T follicular helper cell (primary cell): ENCODE measurements at places on chromosomes 3 and 15.
A peak's percentile ranks its signal among the peaks of the same experiment; 100 is the strongest.

GRCh38 chr3:29281344-29282241, 722 bp downstream of the RBMS3 start:
- DNase-seq, result no peak

DNA sequence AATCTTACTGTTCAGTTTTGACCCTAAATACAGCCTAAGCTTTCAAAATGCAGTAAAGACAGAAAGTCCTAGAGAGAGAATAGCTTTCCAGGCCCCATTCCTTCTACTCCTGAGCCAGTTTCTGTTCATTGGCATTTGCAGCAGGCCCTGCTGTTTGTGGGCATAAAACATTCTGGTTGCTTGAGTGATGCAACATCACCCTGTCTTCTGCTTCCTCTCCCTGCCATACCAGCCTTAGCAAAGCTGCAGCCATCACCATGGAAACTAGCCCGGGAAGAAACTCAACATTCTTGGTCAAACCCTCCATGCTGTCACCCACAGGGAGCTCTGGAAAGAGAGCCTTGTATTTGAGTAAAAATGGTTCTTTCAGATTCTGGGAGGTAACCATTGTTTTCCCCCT, 325.7 kb downstream of the MAGI1 start:
- no peak for DNase-seq

- peak; percentile 12 for DNase-seq
Observed at GRCh38 chr3:119562307-119562961, 3.0 kb upstream of the CD80 start.

DNA sequence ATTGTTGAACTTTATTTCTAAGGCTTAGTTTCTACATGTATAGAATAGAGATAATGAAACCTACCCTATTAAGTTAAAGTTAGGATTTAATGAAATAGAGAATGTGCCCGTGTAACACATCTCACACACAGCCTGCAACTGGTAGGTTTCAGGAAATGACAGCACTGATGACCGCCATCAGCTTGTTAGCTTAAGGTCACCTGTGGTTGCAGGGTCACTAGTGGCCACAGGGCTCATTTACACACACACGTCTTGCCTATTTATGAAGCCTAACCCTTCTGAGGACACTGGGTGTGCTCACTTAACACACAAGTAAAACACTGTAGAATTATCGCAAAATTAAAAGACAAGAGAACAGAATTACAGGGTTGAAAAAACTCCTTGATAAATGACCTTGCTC, 20.1 kb downstream of the CHRM5 start:
- no peak for DNase-seq

- peak; percentile 70 for DNase-seq
Observed at GRCh38 chr15:88897456-88898194, 2.3 kb upstream of the HAPLN3 start.

DNA sequence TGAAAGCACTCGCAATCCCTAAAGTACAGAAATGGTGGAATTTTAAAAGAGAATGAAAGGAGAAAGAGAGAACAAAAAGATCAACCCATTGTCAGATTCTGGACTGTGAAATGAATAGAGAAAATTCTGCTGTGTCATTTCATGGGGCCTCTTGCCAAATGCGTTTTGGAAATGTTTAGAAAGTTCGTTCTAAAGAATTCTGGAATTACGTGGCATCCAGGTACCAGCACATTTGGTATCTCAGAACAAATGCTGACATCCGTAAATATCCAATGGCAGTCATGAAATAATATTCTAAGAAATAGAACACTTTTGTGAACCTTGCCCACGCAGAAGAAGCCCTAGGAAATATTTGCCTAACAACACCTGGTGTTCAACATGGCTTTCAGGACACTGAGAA, 219.2 kb downstream of the P3H2 start:
- no peak for DNase-seq

DNA sequence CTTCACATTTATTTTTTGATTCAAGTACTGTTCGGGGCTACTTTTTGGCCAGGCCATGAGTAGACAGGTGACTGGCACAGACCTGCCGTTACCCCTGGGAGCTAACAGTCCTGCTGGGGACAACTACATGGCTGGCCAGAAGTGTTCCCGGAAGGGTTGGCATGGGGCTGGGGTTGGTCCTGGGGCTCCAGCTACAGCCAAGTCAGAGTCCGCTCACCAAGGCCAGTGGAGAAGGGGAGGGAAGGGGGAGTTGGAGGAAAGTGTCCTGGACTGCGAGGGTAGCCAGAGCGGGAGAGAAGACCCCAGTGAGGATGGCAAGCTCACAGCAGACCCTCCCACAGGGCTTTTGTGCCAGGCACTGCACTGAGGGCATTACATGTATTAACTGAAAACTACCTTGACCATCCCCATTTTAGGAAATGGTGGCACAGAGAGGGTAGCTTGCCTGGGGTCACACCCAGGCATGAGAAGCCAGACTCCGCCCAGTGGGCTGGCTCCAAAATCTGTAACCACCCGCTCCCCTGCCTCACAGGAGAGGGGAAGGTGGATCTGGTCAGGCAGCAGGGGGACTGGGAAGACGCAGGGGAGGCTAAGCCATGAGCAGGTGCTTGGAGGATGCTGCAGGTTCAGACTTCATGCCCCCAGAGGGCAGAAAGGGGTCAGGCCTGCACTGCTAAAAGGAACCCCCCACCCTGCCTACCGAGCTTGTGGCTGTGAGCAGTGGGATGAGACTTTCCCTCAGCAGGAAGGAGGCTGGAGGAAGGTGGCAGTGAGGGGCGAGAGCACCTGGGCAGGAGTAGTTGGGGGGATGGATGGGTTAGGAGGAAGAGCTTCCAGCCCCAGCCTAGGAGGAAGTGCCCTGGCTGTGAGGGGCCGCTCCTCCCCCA, 38.3 kb upstream of the ESYT3 start:
- DNase-seq, result no peak

DNA sequence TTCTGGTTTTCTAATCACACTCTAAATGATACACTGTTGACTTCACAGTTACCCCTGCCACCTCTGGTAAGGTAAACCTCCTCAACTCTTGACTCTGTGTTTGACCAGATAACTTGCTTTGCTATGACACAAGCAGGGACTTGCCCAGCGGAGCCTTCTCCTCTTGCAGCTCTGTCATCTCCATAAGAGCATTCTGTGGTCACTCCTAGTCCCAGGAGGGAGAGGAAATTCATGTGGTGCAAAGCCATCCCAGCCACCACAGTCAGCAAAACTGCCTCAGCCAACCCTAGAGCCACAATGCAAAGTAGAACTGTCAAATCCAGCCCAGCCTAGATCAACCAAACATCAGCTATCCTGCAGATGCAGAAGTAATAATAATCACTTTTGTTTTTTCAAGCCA, 144.7 kb upstream of the GADL1 start:
- no peak for DNase-seq

GRCh38 chr3:186529201-186529999, 14.8 kb downstream of the CRYGS start:
- no peak for DNase-seq

DNA sequence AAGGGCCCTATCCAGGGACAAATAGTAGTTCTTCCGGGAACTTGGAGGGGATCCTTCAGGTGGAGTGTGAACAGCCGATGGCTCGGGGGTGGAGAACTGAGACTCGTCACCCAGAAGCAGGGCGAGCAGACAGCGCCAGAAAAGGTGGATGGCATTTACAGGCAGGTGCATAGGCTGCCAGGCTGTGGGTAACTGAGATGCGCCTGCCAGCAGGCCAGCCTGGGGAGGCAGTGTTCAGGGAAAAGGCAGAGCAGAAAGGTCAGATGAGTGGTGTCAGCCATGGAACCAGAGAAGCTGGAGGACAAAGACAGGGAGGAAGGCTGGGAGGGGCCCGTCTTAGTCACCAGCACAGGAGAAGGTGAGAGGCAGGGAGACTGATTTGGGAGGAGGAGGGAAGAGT, 53.0 kb upstream of the SEC22A start:
- DNase-seq, result no peak

DNA sequence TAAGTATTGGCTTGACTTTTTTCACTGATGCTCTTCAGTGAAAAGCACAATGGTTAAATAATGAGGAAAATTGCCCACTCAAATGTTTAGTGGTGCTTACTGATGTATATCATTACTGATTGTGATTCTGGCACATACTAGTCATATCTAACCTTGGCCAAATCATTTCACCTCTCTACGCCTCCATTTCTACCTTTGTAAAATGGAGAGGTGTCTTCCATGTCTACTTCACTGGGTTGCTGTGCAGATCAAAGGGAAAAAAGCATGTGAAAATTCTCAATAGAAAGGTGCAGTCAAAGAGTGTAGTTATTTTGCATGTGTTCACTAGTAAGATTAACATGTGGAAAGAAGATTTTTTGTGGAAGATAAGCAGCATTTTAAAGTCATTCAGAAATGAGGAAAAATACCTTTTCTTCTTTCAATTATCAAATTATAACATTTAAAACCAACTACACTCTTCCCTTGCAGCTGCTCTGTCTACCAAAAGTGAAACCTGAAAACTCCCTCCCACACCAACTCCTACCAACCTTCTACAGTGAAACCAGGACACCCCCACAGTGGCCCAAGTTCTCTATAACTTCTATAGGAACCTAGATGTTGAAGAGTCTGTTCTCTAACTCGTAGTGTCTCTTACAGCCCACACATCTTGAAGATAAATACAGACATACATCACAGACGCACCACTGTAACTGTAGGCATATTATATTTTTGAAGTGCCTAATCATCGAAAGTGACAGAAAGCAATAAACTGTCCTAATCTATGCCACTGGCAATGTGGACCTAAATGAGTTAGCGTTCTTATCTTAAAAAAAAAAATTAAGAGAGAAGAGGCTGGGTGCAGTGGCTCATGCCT, 1.4 kb downstream of the CD200R1 start:
- DNase-seq, result no peak

DNA sequence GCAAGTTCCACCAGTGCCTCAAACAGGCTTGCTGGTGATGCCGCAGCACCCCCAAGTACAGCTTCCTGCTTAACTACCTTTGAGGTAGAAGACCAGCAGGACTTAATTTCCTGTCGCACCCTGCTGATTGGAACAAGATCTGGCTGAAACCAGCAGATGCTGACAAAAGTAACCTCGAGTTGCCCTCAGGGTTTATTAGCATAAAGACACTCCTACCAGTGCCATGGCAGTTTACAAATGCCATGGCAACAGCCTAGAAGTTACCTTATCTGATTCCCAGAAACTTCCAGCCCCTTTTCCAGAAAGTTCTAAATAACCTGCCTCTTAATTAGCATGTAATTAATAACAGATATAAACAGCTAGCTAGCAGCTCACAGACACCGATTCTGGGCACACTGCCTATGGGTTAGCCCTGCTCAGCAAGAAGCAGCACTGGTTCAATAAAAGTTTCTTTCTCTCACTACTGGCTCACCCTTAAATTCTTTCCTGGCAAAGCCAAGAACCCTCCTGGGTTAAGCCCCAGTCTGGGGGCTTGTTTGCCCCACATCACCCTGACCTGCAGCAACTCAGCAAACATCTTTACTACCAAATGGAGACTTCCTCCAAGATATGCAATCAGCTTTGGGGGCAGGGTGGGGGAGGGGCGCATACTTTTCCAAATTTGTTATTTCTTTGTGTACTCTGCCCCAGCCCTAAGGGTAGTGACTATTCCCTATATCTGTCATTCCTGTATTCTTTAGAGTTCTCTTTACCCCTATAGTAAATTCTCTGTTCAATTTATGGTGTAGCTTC, 54.2 kb downstream of the MAP4 start:
- peak; percentile 4 for DNase-seq

- no peak for DNase-seq
Observed at GRCh38 chr3:46091046-46091445, 63.8 kb upstream of the XCR1 start.

DNA sequence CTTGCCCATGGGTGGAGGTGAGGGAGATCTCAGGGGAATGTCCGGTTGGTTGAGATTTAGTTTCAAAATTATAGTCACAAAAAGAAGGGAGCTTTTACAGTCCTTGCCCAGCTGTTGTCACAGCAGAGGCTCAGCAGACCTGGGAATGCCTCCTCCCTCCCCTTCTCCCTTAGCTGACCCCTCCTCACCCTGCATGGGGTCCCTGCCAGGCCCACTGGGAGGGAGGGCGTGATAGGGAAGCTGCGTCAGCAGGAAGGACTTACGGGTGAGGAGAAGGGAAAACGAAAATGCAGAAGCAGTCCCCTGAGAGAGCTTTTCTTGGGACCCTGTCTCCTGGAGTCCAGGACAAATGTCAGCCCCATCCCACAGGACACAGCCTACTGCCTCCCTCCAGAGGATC, 18.9 kb downstream of the SCN5A start:
- DNase-seq, result no peak

- DNase-seq, result no peak
Observed at GRCh38 chr3:160133757-160134156, 91.5 kb upstream of the C3orf80 start.

DNA sequence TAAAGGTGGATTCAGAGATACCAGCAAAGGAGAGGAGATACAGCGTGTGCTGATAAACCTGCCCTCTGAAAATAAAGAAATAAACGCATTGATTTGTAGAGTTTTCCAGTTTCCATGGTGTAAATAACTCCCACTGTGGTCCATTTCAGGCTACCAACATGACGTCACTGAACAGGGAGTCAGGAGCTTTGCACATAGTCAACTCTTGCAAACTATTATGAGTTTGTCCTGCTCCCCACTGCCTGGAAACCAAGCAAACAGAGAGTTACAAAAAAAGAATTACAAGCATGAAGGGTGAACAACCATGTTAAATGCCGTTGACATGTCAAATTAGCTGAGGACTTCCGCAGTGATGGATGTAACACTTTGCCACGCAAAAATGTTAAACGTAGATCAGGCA, 70.4 kb upstream of the GATA2 start:
- DNase-seq, result no peak

DNA sequence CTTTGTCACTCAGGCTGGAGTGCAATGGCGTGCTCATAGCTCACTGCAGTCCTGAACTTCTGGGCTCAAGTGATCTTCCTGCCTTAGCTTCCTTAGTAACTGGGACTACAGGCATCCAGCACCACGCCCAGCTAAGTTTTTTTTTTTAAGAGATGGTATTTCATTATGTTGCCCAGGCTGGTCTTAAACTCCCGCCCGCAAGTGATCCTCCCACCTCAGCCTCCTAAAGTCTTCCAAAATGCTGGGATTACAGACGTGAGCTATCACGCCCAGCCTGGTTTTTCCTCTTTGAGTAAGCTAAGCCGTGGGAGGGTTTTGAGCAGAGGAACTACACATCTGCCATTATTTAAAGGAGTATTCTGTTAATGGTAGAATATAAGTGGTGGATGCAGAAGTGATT, 7.4 kb upstream of the LRRFIP2 start:
- no peak for DNase-seq

GRCh38 chr3:98259707-98260106, 4.3 kb upstream of the OR5H6 start:
- no peak for DNase-seq

DNA sequence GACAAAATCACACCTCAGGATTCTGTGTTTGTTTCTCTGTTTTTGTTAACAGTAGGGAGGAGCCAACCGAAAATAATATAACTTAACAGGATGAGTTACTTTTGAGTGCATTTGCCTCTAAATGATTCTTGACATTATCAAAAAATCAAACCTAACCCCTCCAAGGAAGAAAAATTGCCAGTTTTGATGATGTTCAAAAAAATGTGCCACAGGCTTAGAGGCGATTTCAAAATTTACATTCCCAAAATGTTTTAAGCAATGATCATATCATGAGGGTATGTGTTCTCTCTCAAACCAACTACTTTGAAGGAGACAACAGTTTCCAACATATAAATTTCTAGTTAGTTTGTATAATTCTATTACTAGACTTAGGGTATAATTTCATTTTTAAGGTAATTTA, 6.7 kb downstream of the VGLL3 start:
- DNase-seq, result no peak

GRCh38 chr3:54968546-54969172, 40.8 kb upstream of the LRTM1 start:
- DNase-seq, result no peak

GRCh38 chr15:40247406-40247971, 8.6 kb downstream of the PAK6 start:
- DNase-seq, result no peak
